ELF-1 (cell line): ENCODE measurements at places on chromosomes 12 and 14.

DNA sequence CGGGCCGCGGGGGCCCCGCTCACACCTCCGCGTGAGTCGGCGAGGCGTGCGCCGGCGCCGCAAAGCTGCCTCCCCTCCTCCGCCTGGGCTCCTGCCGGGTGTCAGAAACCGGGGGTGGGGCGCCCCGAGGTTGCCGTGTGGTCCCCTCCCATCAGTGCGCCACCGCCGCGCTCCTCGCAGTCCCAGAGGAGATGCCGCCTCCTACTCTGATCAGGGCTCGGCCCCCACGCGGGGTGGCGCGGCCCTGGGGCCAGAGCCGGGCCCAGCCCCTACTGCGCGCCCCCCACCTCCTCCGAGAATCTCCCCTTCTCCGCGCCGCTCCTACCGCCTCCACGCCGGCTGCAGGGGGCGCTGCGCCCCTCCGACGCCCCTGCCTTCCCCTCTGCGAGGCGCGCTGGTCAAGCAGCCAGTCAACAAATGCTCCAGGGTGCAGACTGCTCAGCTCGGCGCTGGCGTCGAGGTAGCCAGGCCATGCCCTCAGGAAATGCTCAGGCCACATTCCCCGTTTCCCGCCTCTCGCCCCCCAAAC lies 467 bp upstream of the JAG2 start:
- DNase-seq, result peak; percentile 63

DNA sequence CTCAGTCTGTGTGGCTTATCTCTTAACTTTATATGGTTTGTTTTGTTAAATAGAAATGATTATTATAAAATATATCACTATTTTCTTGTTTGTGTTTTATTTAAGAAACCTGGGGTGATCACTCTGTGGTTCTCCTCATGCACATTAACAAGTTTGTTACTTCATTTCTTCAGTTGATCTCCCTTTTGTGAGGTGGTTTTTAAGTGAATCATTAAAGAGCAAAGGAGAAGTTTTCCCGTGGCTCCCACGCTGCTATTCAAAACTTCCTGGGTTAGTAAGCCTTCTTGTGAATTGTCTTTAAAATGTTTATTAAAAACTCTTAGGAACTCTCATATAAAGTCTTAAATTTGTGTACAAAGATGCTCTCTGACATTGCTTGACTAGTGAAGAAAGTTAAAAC lies 11.8 kb downstream of the ADIPOR2 start:
- no peak for DNase-seq

GRCh38 chr12:10501030-10501429 lies 4.7 kb upstream of the EIF2S3B start:
- no peak for DNase-seq

DNA sequence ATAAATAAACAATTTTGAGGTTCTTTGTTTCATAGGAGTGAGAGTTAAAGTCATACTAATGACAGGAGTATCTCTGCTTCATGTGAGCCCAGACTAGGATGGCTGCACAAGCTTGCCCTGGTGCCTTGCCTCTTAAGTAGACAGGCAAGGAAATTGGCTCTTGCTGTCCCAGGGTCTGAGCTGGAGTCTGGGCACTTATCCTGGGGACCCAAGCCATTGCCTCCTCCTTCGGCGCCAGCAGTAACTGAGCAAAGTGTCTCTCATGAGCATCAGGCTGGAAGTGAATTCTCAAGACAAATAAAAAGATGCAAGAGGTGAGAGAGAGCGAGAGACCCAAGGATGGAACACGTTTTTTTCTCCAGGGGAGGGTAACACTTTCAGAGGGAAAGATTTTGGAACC lies 6.9 kb upstream of the FBXW8 start:
- no peak for DNase-seq
